ENCODE measurements at places on chromosomes 12 and 14. TPM values are rescaled to one million over a fixed set of nuclear protein-coding genes. Genes with fewer than 3 reads are reported as not detected.

TTC8 gene
- total RNA-seq = 7.2 TPM

BDKRB2 gene
- total RNA-seq = not detected

LRRC10 gene
- not detected for total RNA-seq

CIROP gene
- total RNA-seq = not detected

POTEM gene
- 0.17 TPM for total RNA-seq

PLA2G1B gene
- total RNA-seq = not detected

SIX1 gene
- not detected for total RNA-seq

BCL7A gene
- total RNA-seq = 75.6 TPM

Measured in B cell (primary cell).